Choroid plexus epithelial cell (primary cell): ENCODE measurements at places on chromosomes 11 and 22.
A peak's percentile ranks its signal among the peaks of the same experiment; 100 is the strongest.

DNA sequence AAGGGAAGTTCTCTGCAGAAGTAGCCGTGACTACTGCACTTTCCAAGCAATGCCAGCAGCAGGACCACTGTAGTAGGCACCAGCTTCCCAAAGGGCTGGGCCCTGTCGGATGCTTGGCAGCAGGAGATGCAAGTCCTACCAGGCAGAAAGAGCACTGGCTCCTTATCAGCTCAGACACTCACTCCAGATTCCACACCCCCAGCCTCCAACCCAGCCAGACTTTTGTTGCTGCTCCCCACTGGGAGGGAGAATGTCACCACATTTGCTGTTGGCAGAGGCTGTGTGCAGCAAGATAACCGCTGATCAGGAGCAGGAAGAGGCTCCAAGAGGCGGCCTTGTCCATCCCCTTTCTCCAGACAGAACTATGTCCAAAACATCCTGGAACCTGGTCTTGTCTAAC, 118.7 kb downstream of the C11orf58 start:
- DNase-seq = no peak

GRCh38 chr11:2763984-2764383, 64.2 kb upstream of the KCNQ1OT1 start:
- DNase-seq = peak; percentile 45

GRCh38 chr11:12456651-12457579, 79.5 kb downstream of the PARVA start:
- DNase-seq = peak; percentile 77

DNA sequence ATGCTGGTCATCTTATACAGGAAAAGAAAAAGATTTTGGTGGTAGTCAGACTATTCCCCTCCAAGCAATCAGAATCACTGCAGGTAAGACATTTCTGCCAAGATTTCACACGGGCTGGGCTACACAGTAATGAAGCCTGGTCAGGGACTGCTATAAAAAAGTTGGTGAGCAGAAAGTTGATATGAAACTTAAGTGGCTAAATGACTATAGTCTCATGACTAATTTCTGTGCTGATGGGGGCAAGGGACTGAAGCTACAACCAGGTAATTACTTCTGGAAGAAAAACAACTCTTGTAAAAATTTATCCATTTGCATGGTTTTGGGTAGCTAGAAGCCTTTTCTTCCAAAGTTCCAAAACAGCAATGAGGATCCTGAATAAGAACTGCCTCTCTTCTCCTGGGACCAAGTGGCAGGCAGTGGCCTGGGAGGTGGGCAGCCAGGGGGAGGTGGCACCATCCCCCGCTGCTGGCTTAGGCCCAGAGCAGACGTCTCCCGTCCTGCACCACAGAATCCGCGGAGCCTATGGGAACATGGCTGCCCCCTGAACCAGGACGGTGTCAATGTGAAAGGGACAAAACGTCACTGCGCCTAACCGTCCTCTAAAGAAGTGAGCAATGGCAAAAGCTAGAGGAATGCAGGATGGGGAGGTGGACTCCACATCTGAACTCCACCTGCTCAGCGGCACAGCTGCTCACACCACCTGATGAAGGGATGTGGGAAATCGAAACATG, 122.6 kb upstream of the LMO1 start:
- no peak for DNase-seq

GRCh38 chr22:20549232-20549841, 41.9 kb downstream of the MED15 start:
- peak; percentile 62 for DNase-seq
